ENCODE measurements at places on chromosomes 3 and 15.

GRCh38 chr3:29514912-29515311 is 234.0 kb downstream of the RBMS3 start:
- no peak for DNase-seq

- DNase-seq: peak; percentile 38
These were observed 466.5 kb downstream of the ROBO2 start for GRCh38 chr3:77506384-77506783.

- no peak for DNase-seq
These were observed 98.2 kb downstream of the NR2F2 start for GRCh38 chr15:96428742-96429141.

- no peak for DNase-seq
These were observed 100.7 kb downstream of the ARPP21 start for GRCh38 chr3:35739964-35740527.

GRCh38 chr3:179837374-179837773 is 184.5 kb downstream of the USP13 start:
- DNase-seq: peak; percentile 16

- peak; percentile 86 for DNase-seq
These were observed 399.6 kb upstream of the TBL1XR1 start for GRCh38 chr3:177596816-177597271.

DNA sequence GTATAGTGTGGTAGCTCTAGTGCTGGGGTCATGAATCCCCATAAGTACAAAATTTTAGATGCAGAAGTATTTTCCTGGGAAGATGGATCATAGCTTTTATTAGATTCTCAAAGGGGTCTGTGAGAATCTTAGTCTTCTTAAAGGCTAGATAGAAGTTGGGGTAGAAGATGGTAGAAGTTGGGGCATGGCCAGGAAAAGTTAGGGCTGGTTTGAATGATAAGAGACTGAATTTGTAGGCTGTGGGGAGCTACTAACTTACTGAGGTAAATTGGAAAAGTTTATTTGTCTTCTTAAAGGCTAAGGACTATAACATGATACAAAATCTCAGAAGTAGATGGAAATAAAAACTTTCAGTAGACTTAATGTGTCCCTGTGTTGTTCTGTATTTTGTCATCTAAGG is 1.6 kb upstream of the UBE2Q2 start:
- no peak for DNase-seq

DNA sequence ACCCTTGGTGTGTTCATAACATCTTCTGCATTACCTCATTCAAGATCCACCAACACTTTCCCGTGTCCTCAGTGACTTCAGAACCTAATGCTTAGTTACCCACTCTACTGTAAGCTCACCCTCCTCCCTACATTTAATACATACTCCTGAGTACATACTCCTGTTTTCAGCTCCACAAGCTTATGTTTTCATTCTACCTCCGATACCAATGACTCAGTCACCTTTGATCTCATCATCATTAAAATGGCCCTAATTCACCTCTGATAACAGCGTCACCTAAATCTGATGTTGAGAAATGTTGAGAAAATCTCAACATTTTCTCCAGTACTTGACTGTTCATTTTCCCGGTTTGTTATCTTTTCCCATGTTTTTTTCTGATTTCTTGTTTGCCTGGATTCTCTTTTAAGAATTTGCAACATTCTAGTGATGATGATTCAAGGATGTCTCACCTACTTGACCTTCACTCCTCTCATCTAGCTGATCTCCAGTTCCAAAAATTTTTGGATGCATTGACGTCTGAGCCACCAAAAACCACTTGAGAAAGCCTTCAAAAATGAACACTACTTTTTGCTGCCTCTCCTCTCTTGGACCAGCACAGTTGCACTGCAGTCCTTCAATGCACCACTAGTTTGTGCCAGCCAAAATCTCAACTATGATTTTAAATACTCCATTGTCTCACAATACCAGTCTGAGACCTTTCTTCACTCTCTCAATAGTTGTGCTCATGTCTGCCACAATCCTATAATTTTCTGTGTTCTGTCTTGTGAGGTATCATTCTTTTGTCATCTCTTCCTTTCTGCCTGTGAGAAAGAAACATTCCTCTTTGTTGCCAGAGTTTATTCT is 220.7 kb upstream of the SEMA6D start:
- DNase-seq: no peak

- DNase-seq: peak; percentile 15
These were observed 157.6 kb downstream of the UACA start for GRCh38 chr15:70605606-70606410.

DNA sequence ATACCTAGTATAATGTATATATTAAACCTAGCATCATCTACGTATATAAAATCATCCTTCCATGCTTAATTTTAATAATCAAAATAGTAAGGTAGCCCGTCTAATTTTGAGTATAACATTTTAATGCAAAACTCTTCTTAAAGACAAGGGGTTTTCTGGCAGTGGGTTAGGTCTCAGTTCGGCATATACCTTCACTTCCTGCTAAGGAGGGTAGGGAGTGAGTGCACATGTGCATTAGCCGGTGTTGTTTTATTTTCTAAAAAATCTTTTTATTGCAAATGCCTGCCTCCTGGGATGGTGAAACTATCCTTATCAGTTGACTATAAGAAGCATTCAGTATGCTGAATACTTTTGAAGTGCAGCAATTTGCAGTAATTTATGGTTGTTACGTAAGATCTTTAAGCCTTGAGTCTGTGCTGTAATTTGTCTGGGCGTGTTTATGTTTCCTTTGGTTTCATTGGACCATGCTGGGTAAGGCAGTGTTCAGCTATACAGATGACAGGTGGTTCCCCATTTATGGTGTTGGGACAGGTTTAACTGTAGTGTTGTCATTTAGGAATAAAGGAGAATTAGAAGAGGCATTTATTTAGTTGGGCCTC is 11.7 kb downstream of the ARHGEF26 start:
- DNase-seq: peak; percentile 80

DNA sequence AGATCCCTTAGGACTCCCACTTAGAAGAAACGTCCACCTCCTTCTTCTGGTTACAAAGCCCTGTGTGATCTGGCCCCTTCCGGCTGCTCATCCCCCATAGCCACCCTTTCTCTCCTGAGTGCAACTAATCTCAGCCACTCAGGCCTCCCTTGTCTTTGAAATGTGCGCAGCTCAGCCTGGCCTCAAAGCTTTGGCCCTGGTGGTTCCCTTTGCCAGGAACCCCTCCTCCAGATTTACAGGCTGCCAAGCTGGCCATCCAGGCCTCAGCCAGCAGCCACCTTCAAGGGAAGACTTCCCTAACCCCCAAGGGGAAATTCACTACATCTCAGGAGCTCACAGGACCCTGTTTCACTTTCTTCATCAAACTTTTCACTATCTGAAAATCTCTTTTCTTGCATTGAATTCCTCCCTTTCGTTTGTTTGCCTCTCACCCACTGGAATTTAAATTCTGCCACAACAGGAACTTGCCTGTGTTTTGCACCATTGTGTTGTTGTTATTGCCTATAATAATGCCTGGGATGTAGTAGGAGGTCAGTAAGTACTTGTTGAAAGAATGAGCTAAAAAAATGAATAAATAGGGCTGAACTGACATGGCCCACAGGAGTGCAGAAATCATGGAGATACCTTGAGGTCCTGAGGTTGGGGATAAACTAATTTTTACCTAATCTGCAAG is 109.5 kb upstream of the PFN2 start:
- DNase-seq: peak; percentile 6

All from NCI-H69 (cell line).